H7 (cell line): ENCODE measurements at places on chromosomes 13 and 19.

- no peak for DNase-seq
These were observed 308.3 kb downstream of the DNAJC15 start for GRCh38 chr13:43331672-43332071.

- DNase-seq, result no peak
These were observed 296.7 kb upstream of the DACH1 start for GRCh38 chr13:72163678-72164077.

DNA sequence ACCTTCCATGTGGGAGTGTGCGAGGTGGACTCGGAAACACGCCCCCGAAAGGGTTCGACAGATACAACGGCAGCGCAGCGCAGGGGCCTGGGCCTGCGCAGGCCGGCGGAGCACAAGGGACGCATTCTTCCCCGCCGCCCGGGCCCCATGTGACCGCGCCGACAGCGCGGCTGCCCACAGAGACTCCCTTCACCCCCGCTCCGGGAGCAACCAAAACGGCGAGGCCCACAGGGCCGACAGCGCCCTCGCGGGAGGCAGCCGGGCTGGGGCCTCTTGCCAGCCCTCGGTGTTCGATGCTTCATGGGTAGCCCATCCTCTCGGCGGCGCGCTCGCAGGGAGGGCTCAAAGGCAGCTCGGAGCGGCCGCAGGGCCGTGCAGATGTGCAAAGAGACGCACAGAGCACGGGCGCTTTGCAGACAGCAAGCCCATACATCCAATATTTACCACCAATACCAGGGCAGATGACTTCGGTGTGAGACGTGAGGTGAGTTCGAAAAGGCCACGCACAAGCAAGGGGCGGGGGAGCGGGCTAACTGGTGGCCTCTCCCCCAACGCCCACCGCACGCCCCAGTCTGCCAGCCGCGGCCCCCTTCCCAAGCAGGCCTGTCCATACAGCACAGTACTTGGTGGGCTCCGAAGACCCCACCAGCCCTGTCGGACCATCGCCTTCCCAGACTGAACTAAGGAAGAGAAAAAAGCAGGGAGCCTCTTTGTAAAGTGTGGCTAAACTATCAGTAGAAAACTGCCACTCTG lies 89.9 kb downstream of the CRYL1 start:
- DNase-seq, result peak; percentile 46

DNA sequence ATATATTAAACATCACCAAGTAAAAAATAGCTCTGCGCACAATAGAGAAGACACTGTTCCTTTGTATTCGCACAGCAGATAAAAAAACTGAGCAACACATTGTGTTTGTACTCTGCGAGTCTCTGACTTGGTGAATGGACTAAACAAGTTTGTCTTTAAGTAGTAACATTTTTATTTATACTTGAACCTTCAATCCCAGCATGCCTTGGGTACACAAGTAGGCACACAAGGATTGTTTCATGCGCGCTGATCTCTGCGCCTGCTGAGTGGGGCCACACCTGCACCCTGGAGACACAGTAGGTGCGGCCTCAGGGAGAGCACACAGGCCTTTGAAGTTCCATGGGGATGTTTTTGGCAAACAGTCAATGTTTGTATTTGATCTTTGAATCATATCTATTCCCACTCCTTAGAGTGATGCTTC lies 318.9 kb downstream of the MYO16 start:
- DNase-seq, result no peak

GRCh38 chr19:35714601-35715354 lies 3.0 kb upstream of the KMT2B start:
- peak; percentile 80 for DNase-seq
